ENCODE measurements at places on chromosomes 3 and 15. TPM values are rescaled to one million over a fixed set of nuclear protein-coding genes. Genes with fewer than 3 reads are reported as not detected.

GRCh38 chr3:112687211-112687610 lies 46.3 kb upstream of the CCDC80 start:
- DNase-seq, result no peak
- no peaks in the 10 kb centered on the region for H3K36me3 ChIP-seq
- no peak overlapping the region for H3K4me3 ChIP-seq
- peaks cover 8% of the 10 kb centered on the region for H3K27me3 ChIP-seq
- H3K27ac ChIP-seq, result no peak overlapping the region
- peaks cover 10% of the 10 kb centered on the region for H3K4me1 ChIP-seq

GRCh38 chr3:86793786-86794185 lies 197.2 kb downstream of the VGLL3 start:
- H3K27ac ChIP-seq, result no peak overlapping the region
- H3K27me3 ChIP-seq, result no peaks in the 10 kb centered on the region
- no peaks in the 10 kb centered on the region for H3K36me3 ChIP-seq
- DNase-seq, result no peak
- no peaks in the 10 kb centered on the region for H3K4me1 ChIP-seq

- no peaks in the 10 kb centered on the region for H3K27me3 ChIP-seq
- no peak overlapping the region for H3K4me3 ChIP-seq
- H3K4me1 ChIP-seq, result no peaks in the 10 kb centered on the region
Measured at GRCh38 chr3:74599564-74599963, 14.9 kb downstream of the CNTN3 start.

DNA sequence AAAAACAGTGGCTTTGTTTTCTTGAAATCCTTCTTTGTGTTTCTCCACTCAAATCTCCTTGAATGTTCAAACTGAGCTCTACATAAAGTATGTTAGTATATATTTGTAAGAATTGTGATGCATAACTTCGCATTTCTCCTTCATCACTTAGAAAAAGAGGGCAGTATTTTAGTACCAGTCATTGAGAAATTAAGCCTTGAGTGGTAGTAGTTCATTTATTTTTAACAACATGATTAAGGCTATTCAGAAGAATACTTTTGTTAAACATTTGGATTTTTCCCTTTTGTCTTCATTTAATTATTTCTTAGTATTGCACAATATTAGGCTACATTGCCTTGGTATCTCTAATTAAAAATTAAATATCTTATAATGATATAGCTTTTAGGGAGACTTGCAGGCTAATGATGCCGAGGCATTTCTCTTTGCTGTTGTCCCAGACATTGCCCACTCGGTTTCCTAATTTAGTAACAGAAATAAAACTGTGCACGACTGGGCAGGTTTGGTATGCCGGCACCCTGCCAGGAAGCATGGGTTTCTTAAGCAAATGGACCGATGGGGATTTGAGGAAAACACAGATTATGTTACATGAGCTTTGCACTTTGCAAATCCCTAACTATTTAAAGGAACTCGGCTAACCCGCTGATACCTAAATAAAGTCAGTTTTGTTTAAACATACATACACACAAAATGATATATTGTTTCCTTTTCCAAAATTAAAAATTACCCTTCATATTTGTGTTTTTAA lies 54.7 kb downstream of the LRRC28 start:
- DNase-seq, result no peak
- H3K27me3 ChIP-seq, result no peaks in the 10 kb centered on the region

DNA sequence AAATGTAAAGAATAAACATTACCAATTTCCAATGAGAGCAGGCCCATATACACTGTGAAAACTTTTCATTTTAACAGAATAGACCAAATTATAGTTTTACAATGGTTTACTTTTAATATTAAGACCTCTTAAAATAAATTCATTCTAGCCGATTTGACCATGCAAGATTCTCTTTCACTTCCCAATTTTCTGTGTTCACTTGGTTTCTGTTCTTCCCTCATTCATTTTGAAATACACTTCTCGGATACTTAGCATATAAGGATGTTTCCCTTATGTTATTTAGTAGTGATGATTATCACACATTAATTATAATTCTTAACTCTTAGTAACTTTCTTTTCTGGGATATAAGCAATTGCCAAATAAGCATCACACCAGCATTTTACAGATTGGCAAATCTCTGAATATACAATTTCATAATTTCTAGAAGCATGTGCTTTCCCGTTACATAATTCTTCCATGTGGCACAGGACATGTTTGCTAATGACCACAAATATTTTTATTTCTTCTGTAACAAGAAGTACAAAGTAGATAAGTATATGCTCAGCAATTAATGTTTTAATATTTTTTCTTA lies 13.9 kb downstream of the OR5H15 start:
- H3K27me3 ChIP-seq, result no peaks in the 10 kb centered on the region
- no peak overlapping the region for H3K27ac ChIP-seq
- H3K36me3 ChIP-seq, result no peaks in the 10 kb centered on the region
- DNase-seq, result no peak
- no peaks in the 10 kb centered on the region for H3K4me1 ChIP-seq
- H3K4me3 ChIP-seq, result no peak overlapping the region

- H3K4me3 ChIP-seq, result no peak overlapping the region
- peaks cover 5% of the 10 kb centered on the region for H3K36me3 ChIP-seq
- DNase-seq, result peak; percentile 64
- peaks cover 38% of the 10 kb centered on the region for H3K4me1 ChIP-seq
- no peak overlapping the region for H3K27ac ChIP-seq
Measured at GRCh38 chr3:20056725-20057611, 16.7 kb downstream of the KAT2B start.

GRCh38 chr3:49343163-49343562 lies 3.3 kb upstream of the USP4 start:
- H3K36me3 ChIP-seq, result peaks cover 3% of the 10 kb centered on the region
- H3K4me3 ChIP-seq, result no peak overlapping the region
- H3K4me1 ChIP-seq, result peaks cover 40% of the 10 kb centered on the region
- no peaks in the 10 kb centered on the region for H3K27me3 ChIP-seq

- no peak overlapping the region for H3K4me3 ChIP-seq
- DNase-seq, result no peak
- peaks cover 4% of the 10 kb centered on the region for H3K27me3 ChIP-seq
- no peak overlapping the region for H3K27ac ChIP-seq
- no peaks in the 10 kb centered on the region for H3K4me1 ChIP-seq
Measured at GRCh38 chr3:177331203-177331835, 134.0 kb upstream of the TBL1XR1 start.

- H3K36me3 ChIP-seq, result no peaks in the 10 kb centered on the region
- no peak overlapping the region for H3K27ac ChIP-seq
- peaks cover 21% of the 10 kb centered on the region for H3K4me1 ChIP-seq
- H3K4me3 ChIP-seq, result no peak overlapping the region
- peaks cover 10% of the 10 kb centered on the region for H3K27me3 ChIP-seq
Measured at GRCh38 chr15:91302588-91303439, 202.8 kb downstream of the SV2B start.

DNA sequence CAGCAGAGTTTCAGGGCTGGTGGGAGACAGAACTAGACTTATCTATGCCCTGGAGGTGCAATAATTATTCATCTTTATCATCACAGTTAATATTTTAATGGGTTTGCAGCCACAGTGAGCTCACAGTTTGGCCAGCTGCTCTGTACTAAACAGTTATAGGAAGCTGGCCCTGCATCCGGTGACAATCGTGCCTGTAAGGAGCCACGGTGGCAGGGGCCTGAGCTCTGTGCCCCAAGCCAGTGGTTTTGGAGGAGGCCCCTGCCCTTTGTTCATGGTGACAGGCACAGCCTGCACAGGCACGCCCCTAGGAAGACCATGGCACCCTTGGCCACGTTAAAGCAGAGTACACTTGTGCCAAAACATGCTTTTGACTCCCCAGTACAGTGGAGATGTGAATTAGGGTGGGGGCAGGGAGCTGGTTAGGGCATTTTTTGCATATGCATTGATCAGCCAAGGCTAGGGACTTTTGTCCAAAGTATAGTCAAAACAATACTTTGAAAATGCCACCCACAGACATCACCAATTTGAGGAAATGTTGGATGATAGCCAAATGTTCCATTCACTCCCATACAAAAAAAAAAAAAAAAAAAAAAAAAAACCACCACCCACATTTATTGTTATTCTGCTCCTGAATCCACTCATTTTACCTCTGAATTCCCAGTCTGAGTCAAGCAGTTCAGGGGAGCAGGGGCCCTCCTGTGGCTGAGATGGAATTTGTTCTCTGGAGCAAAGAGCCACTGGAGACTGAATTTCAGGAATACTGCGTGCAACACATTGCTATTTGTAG lies 3.4 kb upstream of the RFTN1 start:
- peak overlapping the region; percentile 61 for H3K27ac ChIP-seq
- no peaks in the 10 kb centered on the region for H3K27me3 ChIP-seq
- H3K4me3 ChIP-seq, result peak overlapping the region; percentile 16
- DNase-seq, result peak; percentile 59
- H3K36me3 ChIP-seq, result peaks cover 15% of the 10 kb centered on the region

- H3K4me1 ChIP-seq, result no peaks in the 10 kb centered on the region
- H3K36me3 ChIP-seq, result peaks cover 1% of the 10 kb centered on the region
- no peak for DNase-seq
- no peak overlapping the region for H3K27ac ChIP-seq
- no peak overlapping the region for H3K4me3 ChIP-seq
Measured at GRCh38 chr3:126305427-126305826, 51.8 kb downstream of the KLF15 start.

DNA sequence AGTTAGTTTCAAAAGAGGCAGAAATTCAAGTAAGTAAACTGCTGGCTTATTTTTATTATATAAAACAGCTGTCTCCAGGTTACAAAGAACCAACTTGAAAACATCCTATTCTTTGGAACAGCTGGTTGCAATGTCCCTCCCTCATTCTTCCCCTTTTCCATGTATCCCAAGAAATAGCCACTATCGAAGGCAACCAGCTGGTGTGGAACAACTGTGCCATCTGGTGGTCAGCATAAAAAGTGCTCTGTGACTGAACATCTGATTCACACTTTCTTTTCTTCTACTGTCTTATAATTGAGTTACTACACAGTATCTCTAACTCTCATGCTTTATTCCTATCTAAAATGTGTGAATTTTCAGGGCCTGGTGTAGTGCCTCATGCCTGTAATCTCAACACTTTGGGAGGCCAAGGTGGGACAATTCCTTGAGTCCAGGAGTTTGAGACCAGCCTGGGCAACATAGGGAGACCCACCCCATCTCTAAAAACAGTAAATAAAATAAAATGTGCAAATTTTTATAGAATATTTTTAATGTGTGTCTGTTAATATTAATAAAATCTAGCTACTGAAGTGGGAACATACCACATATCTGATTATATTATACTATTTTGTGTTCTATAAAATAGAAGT lies 9.6 kb downstream of the OSBPL11 start:
- no peaks in the 10 kb centered on the region for H3K27me3 ChIP-seq
- H3K4me3 ChIP-seq, result no peak overlapping the region
- H3K27ac ChIP-seq, result no peak overlapping the region
- DNase-seq, result peak; percentile 57
- H3K36me3 ChIP-seq, result peaks cover 4% of the 10 kb centered on the region
- peaks cover 23% of the 10 kb centered on the region for H3K4me1 ChIP-seq

GRCh38 chr15:78083186-78083585 lies 5.7 kb upstream of the TBC1D2B start:
- H3K4me1 ChIP-seq, result peaks cover 17% of the 10 kb centered on the region
- no peak overlapping the region for H3K27ac ChIP-seq

DNA sequence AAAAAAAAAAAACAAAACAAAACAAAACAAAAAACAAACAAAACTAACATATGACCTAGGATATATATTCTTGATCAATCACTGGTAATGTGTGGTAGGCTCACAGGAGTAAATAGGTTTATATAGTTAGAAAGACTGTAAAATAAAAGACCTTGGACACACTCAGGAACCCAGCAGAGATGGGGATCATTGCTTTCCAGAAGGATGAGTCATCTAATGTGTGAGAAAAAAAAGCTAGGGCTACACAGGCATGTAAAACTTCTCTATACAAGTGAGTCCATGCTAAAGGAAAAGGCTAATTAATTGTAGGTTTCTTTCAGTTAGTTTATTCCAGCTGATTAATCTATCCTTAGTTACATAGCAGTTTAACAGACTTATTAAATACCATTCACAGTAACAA lies 710.3 kb upstream of the ARPP21 start:
- H3K36me3 ChIP-seq, result no peaks in the 10 kb centered on the region
- no peak overlapping the region for H3K27ac ChIP-seq
- no peak for DNase-seq
- no peaks in the 10 kb centered on the region for H3K27me3 ChIP-seq
- no peak overlapping the region for H3K4me3 ChIP-seq

- H3K27ac ChIP-seq, result no peak overlapping the region
- no peak for DNase-seq
- no peak overlapping the region for H3K4me3 ChIP-seq
Measured at GRCh38 chr3:151985787-151986430, 112.5 kb downstream of the SUCNR1 start.

DNA sequence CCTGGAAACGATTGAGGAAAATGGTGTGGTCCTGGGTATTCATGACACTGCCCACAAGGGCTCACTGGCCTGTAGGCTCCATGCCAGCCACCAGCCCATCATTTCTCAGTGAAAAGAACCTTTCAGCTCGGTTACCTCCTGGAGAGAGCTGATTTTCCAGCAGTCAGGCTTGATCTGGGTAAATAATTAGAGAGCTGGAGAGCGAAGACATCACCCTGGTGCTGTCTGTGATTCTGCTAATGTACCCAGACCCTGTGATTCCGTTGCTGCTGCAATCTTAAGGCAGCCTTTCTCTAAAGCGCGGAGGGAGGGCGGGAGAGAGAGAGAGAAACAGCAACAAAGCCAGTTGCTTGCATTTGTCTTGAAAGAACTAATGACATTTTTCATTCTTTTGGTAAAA lies 221.9 kb upstream of the TOPAZ1 start:
- H3K36me3 ChIP-seq, result no peaks in the 10 kb centered on the region
- H3K4me3 ChIP-seq, result no peak overlapping the region
- H3K27me3 ChIP-seq, result peaks cover 46% of the 10 kb centered on the region
- H3K27ac ChIP-seq, result no peak overlapping the region

DNA sequence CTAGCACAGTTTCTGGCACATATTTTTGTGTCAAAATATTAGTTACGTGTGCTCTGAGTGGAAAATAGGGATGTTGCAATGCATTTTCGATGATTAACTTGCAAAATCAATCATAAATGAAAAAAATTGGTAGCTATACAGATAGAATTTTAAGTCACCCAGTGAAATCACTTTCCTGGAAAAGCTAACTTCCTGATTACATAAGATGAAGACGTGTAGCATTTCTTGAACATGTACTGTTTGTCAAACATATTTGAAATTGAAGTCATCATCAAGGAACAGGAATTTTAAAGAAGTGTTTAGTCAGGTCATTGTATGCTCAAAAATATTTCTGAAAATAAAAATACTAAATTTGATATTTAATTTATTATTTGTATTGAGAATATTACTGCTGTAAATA lies 977.7 kb downstream of the PLOD2 start:
- H3K27ac ChIP-seq, result no peak overlapping the region
- no peaks in the 10 kb centered on the region for H3K4me1 ChIP-seq
- DNase-seq, result no peak
- H3K36me3 ChIP-seq, result no peaks in the 10 kb centered on the region

The FEZF2 gene
- total RNA-seq, result not detected

The BCHE gene
- total RNA-seq, result not detected

The CASR gene
- total RNA-seq, result 0.19 TPM

The SYNPR gene
- total RNA-seq, result not detected

The POTEB3 gene
- total RNA-seq, result not detected

The CNTN6 gene
- total RNA-seq, result not detected

The SLC22A14 gene
- total RNA-seq, result not detected

The DNAJB11 gene
- total RNA-seq, result 36.9 TPM

The CAND2 gene
- total RNA-seq, result 1.2 TPM

The LIPH gene
- not detected for total RNA-seq

Measured in activated CD4-positive, alpha-beta memory T cell treated with anti-CD3 and anti-CD28 coated beads for 36 hours (primary cell).